ENCODE measurements at places on chromosomes 7 and 10.

GRCh38 chr10:114541081-114541796, 116.8 kb downstream of the ABLIM1 start:
- DNase-seq: peak; percentile 51

DNA sequence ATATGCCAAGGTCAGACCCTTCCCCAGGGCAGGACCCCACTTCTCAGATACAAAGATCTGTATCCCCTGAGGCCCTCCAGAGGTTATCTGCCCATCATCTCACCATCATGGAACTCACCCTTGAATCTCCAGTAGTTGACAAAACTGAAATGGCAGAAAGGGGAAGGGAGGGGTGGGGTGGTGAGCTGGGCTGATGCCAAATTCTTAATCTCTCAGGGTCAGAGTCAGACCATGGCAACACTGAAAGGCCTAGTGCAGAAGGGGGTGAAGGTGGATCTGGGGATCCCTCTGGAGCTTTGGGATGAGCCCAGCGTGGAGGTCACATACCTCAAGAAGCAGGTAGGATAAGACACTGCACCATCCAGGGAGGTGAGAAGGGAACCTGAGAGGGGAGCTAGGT, 3.1 kb downstream of the CNPY4 start:
- DNase-seq: no peak

GRCh38 chr10:78663721-78664120, 405.0 kb upstream of the ZMIZ1 start:
- no peak for DNase-seq

DNA sequence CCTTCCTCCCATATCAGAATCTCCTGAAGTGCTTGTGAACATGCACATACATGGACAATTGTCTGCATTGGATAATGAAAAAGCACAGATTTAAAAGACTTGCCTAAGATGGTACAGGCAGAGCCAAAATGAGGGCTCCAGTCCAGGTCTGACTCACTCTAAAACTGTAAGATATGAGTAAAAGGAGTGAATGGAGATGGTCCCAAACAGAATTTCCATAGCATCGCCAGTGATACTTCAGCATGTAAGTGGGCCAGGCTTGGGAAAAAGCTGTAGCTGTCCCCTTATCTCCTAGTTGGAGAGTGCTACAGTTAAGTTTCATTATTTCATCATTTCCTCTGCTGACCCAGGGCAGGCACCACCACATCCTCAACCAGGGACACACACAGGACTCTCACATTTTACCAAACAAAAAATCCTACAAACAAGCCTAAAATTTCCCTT, 26.4 kb upstream of the IL6 start:
- DNase-seq: no peak

- DNase-seq: no peak
These were observed 129.2 kb upstream of the TCERG1L start for GRCh38 chr10:131440405-131441360.

DNA sequence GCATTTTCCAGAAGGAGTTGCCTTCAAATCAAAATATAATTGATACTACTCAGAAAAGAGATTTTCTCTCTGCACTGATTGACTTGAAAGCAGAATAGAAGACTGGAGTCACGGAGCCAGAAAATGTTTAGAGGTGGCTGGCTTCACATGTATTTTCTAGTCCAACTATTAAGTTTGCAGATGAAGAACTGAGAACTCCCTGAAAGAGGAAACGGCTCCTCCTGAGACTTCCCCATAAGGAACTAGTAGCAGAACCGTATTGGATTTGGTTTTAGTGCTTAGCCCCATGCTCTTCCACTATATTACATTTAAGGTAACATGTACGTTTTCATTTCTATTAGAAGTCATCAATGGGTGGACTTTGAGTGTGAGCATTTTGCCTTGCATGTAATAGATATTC, 946.3 kb downstream of the CNTNAP2 start:
- no peak for DNase-seq

DNA sequence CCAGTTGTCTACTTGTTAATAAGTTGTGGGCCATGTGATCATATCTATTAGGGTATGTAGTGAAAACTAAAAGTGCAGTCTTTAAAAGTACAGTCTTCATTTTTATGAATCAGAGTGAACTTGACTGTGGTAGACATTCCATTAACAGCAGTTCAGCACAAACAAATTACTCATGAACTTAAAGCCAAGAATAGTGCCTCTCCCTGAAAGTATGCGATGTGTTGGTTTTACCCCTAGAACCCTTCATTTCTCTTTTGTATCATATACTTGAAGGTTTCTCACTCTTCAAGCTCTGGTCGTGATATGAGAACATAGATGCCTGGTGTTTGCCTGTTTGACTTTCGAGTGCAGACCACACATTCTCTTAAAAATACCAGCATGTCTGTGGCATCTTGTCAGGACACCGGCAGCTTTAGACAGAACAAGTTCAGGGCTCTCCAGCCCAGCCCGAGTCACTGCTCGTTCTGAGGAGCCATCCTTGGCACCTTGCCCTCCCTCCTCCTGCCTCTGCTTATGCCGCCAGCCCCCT, 159.3 kb downstream of the LCOR start:
- no peak for DNase-seq

DNA sequence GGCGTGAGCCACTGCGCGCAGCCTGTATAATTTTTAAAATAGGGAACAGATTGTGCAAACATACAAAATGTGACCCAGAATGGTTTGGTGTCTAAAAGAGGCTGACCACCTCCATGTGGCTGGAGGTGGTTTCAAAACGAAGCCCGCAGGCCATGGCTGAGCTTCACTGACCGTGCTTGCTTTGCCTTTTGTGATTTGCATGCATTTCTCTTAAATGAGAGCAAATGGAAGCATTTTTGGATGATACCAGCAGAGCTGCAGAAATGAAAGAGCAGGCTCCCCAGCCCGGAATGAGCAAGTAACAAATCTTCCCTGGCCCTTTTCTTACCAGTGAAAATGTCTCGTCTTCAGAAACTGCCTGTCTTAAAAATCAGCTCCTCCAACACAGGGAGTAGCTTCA, 239.9 kb downstream of the CAMK1D start:
- DNase-seq: no peak

DNA sequence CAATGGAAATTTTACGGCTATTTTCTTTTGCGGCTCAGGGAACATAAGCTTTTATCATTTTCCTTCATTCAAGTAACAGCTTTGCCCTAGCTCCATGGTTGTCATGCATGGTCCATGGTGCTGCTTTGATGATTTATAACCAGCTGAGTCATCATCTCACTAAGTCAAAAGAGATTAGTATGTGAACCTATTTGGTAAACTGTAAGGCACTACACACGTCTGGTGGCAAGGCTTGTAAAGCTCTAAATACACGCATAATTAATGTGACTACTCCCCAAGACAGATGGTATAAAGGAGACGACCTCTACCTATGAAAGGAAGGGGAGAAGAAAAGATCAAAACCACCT, 340.2 kb downstream of the KCNMA1 start:
- no peak for DNase-seq

- no peak for DNase-seq
These were observed 15.0 kb downstream of the KIAA1217 start for GRCh38 chr10:24223953-24224352.

GRCh38 chr7:73769481-73770001, 529 bp downstream of the CLDN3 start:
- DNase-seq: no peak

- no peak for DNase-seq
These were observed 203.1 kb downstream of the DPP6 start for GRCh38 chr7:154255324-154255723.

GRCh38 chr7:132437730-132438129, 138.5 kb downstream of the PLXNA4 start:
- DNase-seq: no peak

DNA sequence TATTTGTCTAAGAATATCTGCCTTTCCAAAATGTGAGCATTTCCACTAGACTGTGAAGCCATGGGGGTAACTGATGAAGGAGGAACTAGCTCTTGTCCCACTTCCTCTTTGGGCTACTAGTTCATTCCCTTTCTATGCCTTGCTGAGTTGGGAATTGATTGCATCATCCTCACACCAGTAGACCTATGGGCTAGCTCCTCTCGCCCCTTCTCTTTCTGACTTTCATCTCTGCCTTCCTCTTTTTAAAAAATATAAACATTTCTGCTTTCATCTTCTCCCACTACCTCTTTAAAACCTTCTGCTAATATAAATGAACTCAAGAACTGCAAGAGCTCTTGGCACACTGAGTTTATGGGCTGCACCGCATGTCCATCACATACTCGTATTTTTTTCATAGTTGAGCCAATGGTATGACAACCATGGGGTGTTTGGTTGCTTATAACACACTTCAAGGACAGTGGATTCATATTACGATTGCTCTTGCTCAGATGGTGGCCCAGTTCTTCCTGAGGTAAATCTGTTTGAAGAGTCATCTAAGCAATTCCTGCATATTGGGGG, 182.0 kb downstream of the REEP3 start:
- no peak for DNase-seq

- DNase-seq: no peak
These were observed 130.9 kb downstream of the SND1 start for GRCh38 chr7:127782654-127783559.

DNA sequence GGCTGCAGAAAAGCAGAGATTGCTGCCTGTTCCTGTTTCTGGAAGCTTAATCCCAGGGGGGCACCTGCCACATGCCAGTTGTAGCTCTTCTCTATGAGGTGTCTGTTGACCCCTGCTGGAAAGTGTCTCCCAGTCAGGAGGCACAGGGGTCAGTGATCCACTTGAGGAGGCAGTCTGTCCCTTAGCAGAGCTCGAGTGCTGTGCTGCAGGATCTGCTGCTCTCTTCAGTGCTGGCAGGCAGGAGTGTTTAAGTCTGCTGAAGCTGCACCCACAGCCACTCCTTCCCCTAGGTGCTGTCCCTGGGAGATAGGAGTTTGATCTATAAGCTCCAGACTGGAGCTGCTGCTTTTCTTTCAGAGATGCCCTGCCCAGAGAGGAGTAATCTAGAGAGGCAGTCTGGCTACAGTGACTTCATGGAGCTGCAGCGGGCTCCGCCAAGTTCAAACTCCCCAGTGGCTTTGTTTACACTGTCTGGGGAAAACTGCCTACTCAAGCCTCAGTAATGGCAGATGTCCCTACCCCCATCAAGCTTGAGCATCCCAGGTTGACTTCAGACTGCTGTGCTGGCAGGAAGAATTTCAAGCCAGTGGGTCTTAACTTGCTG, 57.6 kb upstream of the CROT start:
- no peak for DNase-seq

GRCh38 chr10:71521504-71522441, 125.1 kb downstream of the CDH23 start:
- DNase-seq: no peak

DNA sequence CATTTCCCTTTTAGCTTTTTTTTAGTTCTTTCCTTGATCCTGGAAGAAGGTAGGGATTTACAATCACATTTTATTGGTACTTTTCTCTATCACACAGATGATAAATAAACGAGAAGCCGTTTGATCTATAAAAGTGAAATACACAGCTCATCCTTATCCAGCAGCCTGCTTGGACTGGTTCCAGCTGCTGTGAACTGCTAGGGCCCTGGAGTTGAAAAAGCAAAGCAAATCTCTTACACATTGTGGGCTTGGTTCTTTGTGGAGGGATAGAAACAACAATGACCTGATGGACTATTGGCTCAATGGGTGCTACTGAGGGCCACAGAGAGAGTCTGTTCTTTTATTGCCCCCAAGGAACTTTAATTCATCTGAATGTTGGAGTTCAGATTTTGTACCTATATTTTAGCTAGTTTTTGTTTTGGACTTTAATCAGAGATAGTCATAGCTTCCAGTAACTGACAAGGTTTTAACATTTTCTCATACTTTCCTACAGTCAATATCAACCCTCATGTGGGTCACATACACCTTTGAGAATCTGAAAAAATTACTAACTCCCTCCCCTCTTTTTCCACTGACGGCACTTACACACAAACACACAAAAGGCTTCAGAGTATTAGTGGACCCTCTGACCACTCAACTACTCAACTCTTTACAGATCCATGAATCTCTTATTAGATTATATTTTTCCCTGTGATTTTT, 91.6 kb upstream of the CCDC6 start:
- DNase-seq: no peak

- DNase-seq: no peak
These were observed 581.4 kb downstream of the TNS3 start for GRCh38 chr7:47000561-47000960.

GRCh38 chr7:47153576-47153975, 428.3 kb downstream of the TNS3 start:
- no peak for DNase-seq

DNA sequence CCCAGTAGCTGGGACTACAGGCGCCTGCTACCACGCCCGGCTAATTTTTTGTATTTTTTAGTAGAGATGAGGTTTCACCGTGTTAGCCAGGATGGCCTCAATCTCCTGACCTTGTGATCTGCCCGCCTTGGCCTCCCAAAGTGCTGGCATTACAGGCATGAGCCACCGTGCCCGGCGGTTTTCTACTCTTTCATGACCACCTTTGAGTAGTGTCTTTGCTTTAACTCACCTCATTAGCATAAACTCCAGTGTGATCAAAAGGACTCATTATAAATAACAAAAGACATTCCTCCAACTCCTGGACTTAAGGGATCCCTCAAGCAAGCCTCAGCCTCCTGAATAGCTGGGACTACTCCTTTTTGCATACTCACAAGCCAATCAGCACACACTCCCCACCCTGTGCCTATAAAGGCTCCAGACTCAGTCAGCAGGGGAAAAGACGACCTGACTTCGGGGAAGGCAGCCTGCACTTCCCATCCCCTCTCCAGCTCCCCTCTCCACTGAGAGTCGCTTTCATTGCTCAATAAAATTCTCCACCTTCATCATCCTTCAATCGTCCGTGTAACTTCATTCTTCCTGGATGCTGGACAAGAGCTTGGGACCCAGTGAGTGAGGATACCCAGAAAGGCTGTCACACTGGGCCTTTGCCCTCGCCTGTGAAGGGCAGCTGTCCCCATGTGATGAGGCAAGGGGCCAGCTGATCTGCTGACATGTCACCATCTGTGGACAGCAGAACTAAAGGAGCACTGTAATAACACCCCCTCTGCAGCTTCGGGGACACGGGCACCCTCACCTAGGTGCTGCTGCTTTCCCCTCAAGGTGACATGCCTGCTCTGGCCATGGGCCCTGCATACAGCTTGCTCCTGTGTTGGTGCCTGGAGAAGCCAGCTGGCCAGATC, 35.0 kb upstream of the EIF4H start:
- no peak for DNase-seq

GRCh38 chr7:116150588-116150987, 59.8 kb upstream of the TES start:
- DNase-seq: no peak

DNA sequence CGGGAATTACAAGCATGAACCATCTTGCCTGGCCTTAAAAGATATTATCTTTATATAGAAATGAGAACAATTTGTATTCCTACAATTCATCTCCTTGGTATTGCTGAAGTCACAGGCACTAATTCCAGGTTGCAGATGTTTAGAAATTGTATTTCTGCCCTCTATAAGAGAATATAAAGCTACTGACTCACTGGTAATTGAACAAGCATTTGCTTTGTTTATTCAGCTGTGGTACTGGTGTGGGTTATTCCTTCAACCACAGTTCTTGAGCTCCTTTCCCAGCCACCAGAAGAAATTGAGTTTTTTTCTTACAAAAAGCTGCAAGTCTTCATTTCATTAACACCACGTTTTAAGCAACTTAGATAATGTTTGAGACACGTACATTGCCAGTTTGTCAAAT, 29.0 kb upstream of the MPP7 start:
- no peak for DNase-seq
